ENCODE measurements at places on chromosomes 2 and 18.

- H3K36me3 ChIP-seq: no peaks in the 10 kb centered on the region
- no peak overlapping the region for H3K27ac ChIP-seq
- peaks cover 56% of the 10 kb centered on the region for H3K27me3 ChIP-seq
- peaks cover 6% of the 10 kb centered on the region for H3K4me1 ChIP-seq
- no peak for DNase-seq
Measured at GRCh38 chr2:19362094-19362754, 3.8 kb upstream of the OSR1 start.

GRCh38 chr2:120344214-120344975 is 1.5 kb upstream of the INHBB start:
- H3K4me1 ChIP-seq: no peaks in the 10 kb centered on the region
- H3K27ac ChIP-seq: no peak overlapping the region
- H3K27me3 ChIP-seq: peaks cover 24% of the 10 kb centered on the region
- no peaks in the 10 kb centered on the region for H3K36me3 ChIP-seq
- H3K4me3 ChIP-seq: 0 out of 2 replicates have a peak overlapping the region, but pooled peaks have one; percentile 27

DNA sequence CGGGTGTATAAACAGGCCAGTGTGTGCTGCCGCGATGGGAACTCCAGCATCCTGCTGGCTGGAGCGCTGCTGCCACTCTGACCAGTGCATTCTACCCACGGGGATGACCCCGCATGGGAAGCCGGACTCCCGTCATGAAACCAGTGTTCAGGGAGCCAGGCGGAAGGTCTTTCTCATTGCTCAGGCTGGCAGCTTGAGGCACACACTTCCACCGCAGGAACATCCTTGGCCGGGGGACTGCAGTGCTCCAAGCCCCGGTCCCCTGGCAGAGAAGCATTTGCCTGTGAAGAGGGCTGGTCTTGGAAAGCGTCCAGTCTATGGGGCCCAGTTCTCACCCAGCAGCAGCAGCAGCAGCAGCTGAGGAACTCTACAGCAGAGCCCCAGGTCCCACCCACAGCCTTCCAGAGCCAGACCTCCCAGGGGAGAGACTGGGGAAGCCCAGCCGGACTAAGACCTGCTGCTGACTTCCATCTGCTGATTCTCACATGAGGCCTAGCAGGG is 235.9 kb downstream of the KLHL29 start:
- H3K36me3 ChIP-seq: no peaks in the 10 kb centered on the region
- no peak overlapping the region for H3K4me3 ChIP-seq
- no peaks in the 10 kb centered on the region for H3K4me1 ChIP-seq
- H3K27me3 ChIP-seq: no peaks in the 10 kb centered on the region

GRCh38 chr2:182504903-182505302 is 78.1 kb upstream of the PDE1A start:
- H3K36me3 ChIP-seq: no peaks in the 10 kb centered on the region
- no peak overlapping the region for H3K27ac ChIP-seq
- H3K4me1 ChIP-seq: no peaks in the 10 kb centered on the region
- H3K4me3 ChIP-seq: no peak overlapping the region

- no peaks in the 10 kb centered on the region for H3K27me3 ChIP-seq
- H3K4me1 ChIP-seq: no peaks in the 10 kb centered on the region
- no peak overlapping the region for H3K27ac ChIP-seq
- DNase-seq: no peak
Measured at GRCh38 chr18:73841661-73842060, 306.0 kb downstream of the FBXO15 start.

- DNase-seq: no peak
- H3K4me3 ChIP-seq: no peak overlapping the region
- H3K27ac ChIP-seq: no peak overlapping the region
- no peaks in the 10 kb centered on the region for H3K4me1 ChIP-seq
- no peaks in the 10 kb centered on the region for H3K27me3 ChIP-seq
Measured at GRCh38 chr18:79588636-79589481, 90.7 kb upstream of the CTDP1 start.

DNA sequence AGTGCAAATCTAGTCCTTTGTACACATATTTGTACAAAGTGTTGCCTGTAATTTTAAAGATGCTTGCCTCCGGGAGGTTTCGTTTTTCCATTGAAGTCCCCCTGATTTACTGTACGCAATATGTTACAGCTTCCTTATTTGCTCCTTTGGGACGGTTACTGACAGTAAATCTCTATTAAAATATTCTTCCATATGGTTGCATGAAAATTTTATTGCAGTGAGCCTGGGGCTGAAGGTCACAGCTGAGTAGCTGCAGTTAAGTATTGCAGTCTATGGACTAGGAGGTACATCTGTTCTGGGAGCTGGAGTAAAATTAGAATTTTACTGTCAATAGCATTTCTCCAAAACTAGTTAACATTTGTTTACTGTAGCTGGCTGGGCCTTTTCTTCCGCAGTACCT is 119.2 kb downstream of the ETAA1 start:
- no peak overlapping the region for H3K27ac ChIP-seq
- no peak for DNase-seq
- H3K36me3 ChIP-seq: no peaks in the 10 kb centered on the region

DNA sequence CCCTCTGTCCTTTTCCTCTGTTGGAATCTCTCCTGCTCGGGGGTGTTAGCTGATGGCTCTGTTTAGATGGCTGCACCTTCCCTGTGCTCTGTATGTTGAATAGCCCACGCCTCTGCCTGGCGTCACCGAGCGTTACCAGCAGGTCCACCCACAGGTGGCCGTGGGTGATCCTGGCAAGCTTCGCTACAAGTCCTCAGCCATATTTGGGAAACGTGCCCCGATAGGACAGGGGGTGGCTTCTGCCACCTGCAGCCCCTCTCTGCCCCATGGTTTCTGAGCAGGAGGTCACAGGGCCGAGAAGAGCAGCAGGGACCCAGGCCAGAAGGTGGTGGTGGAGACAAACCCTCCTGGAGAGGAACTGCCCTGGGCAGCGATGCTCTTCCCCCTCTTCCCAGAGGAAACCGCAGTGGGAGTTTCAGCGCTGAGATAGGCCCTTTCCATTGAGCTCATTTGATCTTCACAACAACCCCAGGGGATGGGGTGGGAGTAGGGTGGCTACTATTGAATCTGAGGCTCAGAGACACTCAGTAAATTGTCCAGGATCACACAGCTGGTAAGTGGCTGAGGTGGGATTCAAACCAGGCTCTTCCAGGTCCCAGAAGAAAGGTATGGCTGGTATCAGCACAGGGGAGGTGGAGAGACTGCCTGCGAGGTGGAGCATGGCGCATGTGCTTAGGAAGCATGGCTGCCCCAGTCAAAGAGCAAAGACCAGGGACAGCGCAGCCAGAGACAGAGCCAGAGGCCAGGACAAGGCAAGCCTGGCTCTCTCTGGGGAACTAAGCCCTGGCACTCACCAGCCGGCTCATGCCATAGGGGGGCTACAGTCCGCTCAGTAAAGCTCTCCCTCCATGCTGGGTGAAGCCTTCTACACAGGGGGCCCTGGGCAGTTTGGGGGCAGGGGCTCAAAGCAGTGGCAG is 15.0 kb downstream of the NGEF start:
- no peaks in the 10 kb centered on the region for H3K4me1 ChIP-seq
- DNase-seq: no peak
- H3K36me3 ChIP-seq: no peaks in the 10 kb centered on the region

- no peaks in the 10 kb centered on the region for H3K27me3 ChIP-seq
- H3K27ac ChIP-seq: no peak overlapping the region
- H3K36me3 ChIP-seq: no peaks in the 10 kb centered on the region
- no peaks in the 10 kb centered on the region for H3K4me1 ChIP-seq
- H3K4me3 ChIP-seq: no peak overlapping the region
Measured at GRCh38 chr18:55665506-55665905, 77.5 kb upstream of the TCF4 start.

- no peaks in the 10 kb centered on the region for H3K4me1 ChIP-seq
- H3K27me3 ChIP-seq: no peaks in the 10 kb centered on the region
- DNase-seq: no peak
- H3K4me3 ChIP-seq: no peak overlapping the region
- no peak overlapping the region for H3K27ac ChIP-seq
Measured at GRCh38 chr2:202035941-202036372, 2.3 kb downstream of the FZD7 start.

- no peak overlapping the region for H3K4me3 ChIP-seq
- DNase-seq: no peak
Measured at GRCh38 chr2:207311316-207312005, 145.7 kb upstream of the KLF7 start.

DNA sequence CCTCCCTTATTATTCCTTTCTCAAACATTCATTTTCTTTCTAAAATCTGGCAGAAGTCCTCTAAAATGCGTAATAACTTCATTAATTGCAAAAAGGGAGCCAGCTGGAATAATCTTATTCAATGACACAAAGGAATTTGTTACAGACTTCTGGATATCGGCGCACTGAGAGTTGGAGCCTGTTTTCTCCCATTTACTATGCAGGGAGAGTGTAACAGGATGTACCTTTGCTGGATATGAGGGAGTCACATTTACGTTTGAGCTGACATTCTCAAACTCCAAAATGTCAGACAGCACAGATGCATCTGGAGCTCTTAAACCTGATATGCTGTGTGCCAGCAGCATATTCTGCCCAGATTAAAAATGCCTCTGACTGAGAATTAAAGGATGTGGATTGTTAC is 275.3 kb downstream of the TMX3 start:
- no peaks in the 10 kb centered on the region for H3K27me3 ChIP-seq
- no peak overlapping the region for H3K4me3 ChIP-seq
- no peak overlapping the region for H3K27ac ChIP-seq

- no peaks in the 10 kb centered on the region for H3K36me3 ChIP-seq
- no peaks in the 10 kb centered on the region for H3K4me1 ChIP-seq
- DNase-seq: no peak
- no peaks in the 10 kb centered on the region for H3K27me3 ChIP-seq
Measured at GRCh38 chr2:18701981-18702380, 112.6 kb upstream of the NT5C1B start.

DNA sequence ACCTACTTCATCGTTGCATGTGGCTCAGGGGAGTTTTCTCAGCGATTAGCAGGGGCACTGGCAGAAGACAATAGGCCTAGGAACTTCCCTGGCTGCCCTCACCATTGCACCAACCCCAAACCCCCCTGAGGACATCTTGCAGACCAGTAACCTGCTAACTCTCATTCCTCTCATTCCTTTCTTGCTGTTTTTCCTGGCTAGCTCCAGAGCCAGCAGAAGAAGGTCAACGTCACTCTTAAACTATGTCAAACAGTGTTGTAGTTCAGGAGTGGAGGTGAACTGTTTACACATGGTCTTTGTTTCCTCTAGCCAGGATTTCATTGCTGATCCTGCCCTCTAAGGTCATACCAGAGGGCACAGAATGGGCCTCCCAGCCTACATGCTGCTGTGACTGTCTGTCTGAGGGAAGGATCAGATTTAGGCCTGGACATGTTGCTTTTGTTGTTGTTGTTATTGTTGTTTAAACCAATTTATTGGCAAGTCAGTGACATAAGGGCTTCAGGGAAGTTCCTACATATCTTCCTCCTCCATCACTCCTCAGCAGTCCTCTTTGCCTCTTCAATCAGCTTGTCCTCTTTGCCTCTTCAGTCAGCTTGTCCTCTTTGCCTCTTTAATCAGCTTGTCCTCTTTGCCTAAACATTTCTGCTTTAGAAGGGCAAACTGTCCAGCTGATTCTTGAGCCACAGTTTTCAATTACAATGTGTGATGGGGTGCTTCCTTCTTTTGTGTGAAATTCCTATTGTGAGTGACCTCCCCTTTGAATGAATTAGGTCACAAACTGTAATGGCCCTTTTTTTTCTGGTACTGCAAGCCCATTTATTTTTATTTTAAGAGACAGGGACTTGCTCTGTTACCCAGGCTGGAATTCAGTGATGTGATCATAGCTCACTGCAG is 471.9 kb upstream of the TNP1 start:
- DNase-seq: no peak
- H3K27ac ChIP-seq: no peak overlapping the region
- H3K4me1 ChIP-seq: no peaks in the 10 kb centered on the region
- no peaks in the 10 kb centered on the region for H3K27me3 ChIP-seq
- no peaks in the 10 kb centered on the region for H3K36me3 ChIP-seq

DNA sequence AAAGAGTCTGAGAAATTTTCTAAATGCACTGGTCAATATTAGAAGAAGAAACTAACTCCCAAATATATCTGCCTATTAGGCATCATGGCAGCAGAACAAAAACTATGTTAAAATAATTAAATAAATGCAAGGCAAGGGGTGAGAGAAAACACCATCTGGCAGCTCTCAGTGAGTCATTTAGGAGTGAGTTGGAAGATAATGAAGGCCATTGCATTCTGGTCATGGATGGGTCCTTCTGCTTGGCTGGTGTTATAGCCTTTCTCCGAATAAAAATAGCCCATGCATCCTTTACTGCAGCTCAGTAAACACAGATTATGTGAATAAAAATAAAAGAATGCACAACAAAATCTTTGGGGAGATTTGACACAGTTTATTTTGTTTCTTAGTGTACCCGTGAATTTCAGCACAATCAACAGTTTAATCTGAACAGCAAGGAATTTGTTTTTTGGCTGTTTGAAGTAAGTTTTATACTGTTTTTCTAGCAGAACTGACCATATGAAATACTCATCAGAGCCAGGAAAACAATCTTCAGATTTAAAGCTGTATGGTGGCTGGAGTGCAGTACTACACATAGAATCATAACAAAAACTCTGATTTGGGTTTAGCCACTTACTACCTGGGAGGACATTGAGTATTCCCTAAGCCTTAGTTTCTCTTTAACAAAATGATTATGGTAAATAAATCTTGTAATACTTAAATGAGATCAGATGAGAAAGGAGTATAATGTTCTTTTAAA is 225.1 kb upstream of the ITGA4 start:
- no peaks in the 10 kb centered on the region for H3K27me3 ChIP-seq
- H3K4me3 ChIP-seq: no peak overlapping the region
- H3K4me1 ChIP-seq: peaks cover 18% of the 10 kb centered on the region
- H3K36me3 ChIP-seq: no peaks in the 10 kb centered on the region

GRCh38 chr18:79395761-79396404 is at the start of gene NFATC1:
TSS of gene NFATC1 (plus strand) at chr18:79395930. CDS start at chr18:79396225, 295 bp downstream.
- no peak for DNase-seq
- no peak within 1 kb of the TSS for H3K27ac ChIP-seq
- no peaks in the 10 kb centered on the region for H3K36me3 ChIP-seq
- peak within 1 kb of the TSS; percentile 32 for H3K4me3 ChIP-seq
- H3K4me1 ChIP-seq: peaks cover 16% of the 10 kb centered on the region
- H3K27me3 ChIP-seq: peaks cover 2% of the 10 kb centered on the region

DNA sequence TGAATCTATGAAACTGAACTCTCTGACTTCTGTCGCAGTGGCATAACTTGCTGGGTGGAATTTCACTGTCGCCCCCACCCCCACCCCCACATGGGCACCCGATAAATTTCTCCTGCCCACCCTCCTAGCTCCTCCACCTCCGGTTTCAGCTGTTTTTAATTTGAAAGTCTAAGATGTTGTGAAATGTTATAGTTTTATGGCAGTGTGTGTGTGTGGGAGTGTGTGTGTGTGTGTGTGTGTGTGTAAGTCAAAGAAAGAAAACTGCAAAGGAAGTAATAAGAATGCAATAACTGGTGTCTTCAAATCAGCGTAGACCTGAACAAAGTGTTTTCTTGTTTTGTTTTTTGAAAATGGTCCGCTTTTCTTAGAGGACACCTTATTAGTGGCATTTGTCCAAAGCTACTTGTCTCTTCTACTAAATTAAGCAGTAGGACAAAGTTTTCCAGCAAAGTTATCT is 388 bp downstream of the DTNA start:
- no peaks in the 10 kb centered on the region for H3K27me3 ChIP-seq
- no peaks in the 10 kb centered on the region for H3K36me3 ChIP-seq
- no peaks in the 10 kb centered on the region for H3K4me1 ChIP-seq
- no peak overlapping the region for H3K27ac ChIP-seq

GRCh38 chr2:131572175-131572574 is 44.5 kb downstream of the CCDC74A start:
- no peaks in the 10 kb centered on the region for H3K4me1 ChIP-seq
- H3K4me3 ChIP-seq: no peak overlapping the region
- no peaks in the 10 kb centered on the region for H3K36me3 ChIP-seq
- no peak for DNase-seq
